ENCODE measurements at places on chromosomes 5 and 9.

DNA sequence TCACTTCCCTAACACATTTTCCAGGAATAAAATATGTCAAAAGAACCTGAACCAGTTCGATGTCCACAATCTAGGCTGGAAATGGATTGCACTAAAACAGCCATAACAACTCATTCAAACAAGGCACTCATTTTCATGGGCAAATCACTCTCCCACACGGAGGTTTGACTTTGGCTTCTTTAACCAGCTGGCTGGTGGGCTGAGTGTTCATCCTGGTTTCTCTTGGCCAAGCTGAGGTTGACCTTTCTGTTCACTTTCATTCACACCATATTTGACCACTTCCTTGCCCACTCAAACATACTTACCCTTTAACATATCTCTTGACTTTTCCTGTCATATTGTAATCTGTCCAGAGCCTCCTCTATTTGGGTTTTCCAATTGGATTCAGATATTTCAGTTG lies 5.4 kb downstream of the IL7R start:
- DNase-seq = no peak

GRCh38 chr5:168979135-168979534 lies 321.8 kb downstream of the SLIT3 start:
- DNase-seq = no peak

GRCh38 chr5:109997161-109997560 lies 307.4 kb downstream of the MAN2A1 start:
- DNase-seq = no peak

DNA sequence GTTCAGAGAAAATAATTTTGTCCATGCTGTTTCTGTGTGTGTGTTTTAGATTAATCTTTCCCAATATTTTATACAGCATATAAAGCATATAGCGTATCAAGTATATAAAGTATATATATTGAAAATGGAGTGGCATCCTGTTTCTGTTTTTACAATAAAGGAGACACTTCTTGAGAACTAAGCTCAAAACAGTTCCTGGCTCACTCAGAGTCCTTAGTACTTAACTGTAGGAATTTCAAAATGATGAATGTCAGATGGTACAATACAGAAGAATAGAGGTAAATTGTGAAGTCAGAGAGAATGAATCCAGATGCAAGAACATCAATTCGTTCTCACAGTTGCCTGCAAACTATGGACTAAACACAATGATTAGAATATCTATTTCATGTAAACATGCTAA lies 68.7 kb upstream of the TAS2R1 start:
- no peak for DNase-seq

GRCh38 chr9:130192382-130192999 lies 20.3 kb downstream of the NCS1 start:
- no peak for DNase-seq

GRCh38 chr5:146151970-146152369 lies 30.5 kb downstream of the LARS1 start:
- no peak for DNase-seq

GRCh38 chr5:72280581-72281069 lies 39.4 kb downstream of the MRPS27 start:
- no peak for DNase-seq

DNA sequence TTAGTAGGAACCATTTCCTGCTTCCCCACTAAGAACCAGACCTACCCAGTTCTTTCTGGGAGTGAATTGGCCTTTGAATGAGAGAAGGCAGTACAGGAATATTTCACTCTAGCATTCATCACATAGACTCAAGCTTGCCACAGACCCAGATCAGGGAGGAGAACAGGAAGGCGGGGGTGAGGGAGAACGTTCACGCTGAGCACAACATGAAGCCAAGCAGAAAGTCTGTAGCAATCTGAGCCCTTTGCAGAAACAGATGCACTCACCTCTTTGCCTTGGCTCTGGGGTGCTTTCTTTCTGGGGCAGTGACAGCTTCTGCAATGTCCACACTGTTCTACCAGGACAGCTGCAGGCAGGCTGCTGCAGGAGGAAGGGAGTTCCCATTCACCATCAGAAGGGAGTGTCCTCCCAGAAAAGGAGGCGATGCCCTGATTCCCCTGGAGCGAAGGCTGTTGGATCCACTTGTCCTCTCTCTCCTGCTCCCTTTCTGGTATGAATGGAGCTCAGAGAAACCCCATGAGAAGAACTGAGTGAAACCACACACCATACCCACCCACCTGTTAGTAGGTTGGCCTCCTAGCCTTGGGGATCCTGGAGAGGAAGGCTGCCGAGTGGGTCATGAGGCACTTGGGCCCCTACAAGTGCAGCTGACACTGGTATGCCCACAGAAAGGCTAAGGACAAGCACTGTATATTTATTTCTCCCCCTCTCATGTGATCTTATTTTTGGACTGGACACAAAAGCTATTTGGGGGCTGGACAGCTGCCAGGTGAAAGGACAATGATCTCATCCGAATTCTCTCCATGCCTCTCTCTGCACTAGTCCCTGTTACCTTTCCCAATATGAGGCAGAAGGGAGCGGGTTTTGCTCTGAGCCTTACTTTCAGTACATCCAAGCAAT lies 11.7 kb upstream of the FGF1 start:
- DNase-seq = peak; percentile 34
